Right forelimb (tissue), 1 donor: ENCODE measurements at places on chromosomes 6 and 20.
A peak's percentile ranks its signal among the peaks of the same experiment; 100 is the strongest.

DNA sequence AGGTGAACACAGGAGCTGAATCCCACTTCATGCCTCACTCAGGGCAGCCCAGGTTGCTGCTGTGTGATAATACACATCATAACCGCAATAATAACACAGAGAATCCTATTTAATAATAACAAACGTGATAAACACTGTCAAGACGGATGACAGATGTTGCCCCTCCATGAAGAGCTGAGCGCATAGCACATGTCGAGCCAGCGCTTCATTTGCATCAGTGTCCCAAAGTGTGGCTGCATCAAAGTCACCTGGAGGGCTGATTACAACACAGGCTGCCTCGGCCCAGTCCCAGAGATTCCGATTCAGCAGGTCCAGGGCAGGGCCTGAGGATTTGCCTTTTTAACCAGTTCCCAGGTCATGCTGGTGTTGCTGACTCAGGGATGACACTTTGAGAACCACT lies 198.5 kb downstream of the QKI start:
- no peak for DNase-seq

GRCh38 chr6:45724511-45724910 lies 291.1 kb downstream of the CLIC5 start:
- DNase-seq, result peak; percentile 55

DNA sequence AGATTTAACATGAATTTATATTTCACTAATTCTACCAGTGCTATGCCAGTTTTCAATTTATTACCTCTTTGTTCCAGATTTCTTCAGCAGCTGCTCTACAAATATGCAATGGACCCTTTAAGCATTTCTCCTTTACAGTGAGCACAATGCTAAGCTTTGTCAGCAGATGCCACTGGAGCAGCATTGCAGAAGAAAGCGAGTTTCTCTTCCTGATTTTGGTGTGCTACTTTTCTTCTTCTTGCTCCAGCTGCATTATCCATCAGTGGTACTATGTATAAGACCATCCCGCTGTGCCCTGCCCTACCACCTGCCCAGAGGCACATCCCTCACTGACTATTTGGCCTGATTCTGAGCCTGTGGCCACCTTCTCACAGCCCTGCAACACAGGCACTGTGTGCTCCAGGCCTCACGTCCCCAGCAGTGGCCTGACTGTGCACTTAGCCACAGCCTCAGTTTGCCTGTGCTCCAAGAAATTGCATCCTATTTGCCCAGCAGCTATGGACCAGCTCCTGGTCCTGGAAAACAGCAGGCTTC lies 84.1 kb downstream of the TNFAIP3 start:
- DNase-seq, result no peak

DNA sequence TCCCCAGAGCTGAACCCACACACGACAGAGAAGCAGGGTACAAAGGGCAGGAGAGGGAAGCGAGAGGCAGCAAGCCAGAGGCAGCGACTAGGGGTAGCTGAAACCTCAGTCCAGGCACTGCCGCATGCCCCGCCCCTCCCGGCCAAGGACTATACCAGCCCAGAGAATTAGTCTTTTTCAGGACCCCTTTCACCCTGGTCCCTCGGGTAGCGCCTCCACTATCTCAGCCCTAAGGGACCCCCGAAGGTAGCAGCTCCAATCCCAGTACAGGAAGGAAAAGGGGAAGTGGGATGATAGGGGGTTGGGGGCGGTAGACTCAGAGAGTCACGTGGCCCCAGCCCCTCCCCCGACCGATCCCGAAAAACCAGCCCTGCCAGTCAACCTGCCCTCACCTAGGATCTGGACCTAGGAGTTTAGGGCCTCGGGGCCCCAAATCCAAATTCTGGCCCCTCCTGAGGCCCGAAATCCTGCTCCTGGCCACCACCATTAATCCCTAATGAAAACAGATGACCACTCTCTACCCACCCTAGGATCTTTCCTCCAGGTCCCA lies 1.3 kb downstream of the RGL2 start:
- no peak for DNase-seq

DNA sequence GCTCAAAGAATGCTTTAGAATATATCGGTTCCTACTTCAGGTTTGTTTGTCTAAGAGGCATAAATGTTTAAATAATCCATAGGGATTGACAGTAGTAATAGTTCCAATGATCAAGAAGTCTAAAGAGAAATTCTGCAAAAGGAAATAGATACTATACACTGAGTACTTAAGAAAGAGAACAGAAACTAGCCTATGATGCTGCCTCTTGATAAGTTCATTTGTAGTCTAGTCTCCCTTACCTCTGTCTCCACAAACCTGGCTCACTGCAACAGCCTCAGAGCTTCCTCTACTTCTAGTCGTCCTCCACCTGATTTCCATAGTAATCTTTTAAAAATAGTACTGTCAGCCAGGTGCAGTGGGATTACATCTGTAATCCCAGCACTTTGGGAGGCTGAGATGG lies 511.8 kb downstream of the LMBRD1 start:
- no peak for DNase-seq

DNA sequence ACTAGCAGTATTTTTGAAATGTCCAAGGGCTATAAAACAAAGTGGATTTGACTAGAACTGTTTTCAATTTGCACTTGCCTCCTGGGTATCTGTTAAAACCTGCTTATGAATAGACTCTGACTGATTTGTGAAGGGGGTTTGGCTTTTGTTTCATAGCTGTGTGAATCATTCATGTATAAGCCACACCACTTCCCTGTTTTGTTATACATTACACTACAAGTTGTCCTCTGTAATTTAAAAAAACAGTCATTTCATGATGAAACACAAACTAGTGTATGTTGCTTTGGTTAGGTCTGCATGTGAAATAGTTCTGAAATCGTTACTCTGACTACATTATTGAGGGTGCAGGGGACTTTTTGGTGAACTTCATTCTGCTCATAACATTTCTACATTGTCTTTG lies 121.7 kb downstream of the NKAIN2 start:
- DNase-seq, result no peak

DNA sequence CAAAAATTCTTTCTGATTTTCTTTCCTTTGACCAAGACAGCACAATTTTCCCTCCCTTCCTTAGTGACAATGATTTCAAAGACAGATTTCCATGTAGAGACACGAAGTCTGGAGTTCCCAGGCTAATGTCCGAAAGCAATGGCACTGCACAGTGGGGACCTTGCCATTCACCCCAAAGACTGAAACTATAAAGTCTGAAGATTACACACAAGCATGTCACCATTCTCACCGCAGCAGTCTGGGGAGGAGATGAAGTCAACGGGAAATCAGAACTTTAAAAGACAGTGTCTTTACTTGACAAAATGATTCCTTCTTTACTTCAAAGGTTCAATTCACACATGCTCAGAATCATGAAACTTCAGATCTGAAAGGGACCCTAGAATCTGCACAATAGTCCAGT lies 8.3 kb downstream of the B4GALT5 start:
- DNase-seq, result no peak

GRCh38 chr6:73534628-73535027 lies 13.8 kb upstream of the EEF1A1 start:
- DNase-seq, result no peak

- DNase-seq, result no peak
Observed at GRCh38 chr6:32132110-32132509, 2.0 kb upstream of the FKBPL start.

DNA sequence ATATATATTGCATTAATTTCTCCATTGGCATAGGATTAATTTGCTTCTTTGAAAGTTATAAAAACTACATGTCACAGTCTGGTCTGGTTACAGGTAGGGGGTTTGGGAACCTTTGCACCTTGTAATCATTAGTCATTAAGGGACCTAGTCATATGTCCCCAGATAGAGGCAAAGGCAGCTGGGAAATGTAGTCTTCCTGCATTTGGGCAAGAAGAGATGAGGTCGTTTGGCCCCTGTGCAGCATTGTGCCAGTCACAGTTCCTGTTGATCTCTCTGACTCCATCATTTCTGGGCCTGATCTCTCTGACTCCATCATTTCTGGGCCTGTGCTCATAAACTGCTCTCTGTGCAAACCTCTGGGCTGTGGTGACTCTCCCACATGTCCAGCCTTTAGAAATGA lies 73.2 kb downstream of the BCKDHB start:
- DNase-seq, result no peak

- no peak for DNase-seq
Observed at GRCh38 chr6:119612911-119613381, 263.4 kb upstream of the MAN1A1 start.

GRCh38 chr20:2065099-2065498 lies 36.5 kb upstream of the STK35 start:
- no peak for DNase-seq

DNA sequence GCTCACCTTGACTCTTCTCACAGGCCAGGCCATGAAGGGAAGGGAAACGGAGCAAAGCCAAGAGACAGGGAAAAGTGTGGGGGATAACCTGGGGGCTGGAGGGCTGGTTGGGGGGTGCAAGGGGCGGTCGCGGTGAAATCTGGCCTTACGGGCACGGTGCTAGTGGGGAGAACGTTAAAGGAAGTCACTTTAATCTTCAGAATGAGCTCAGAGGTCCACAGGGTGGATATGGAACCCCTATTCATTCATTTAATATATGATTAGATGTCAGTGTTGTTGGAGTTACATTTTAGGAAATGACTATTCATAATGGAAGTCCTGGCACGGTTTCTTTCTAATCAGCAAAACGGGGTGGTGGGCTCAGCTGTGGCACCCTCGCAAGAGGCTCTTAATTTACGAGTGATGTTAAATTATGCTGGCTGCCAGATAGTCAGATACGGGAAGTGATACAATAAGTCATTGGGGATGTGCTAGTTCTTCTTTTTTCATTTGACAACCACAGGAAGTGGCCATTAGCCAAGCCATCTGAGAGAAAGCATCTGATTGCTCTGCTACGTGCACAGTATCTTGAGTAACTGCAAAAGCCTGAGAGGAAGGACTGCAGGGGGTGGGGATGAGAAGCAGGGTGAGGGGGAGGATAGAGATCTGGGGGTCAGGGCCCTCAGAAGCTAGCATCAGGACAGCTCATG lies 253.0 kb downstream of the QKI start:
- no peak for DNase-seq

- no peak for DNase-seq
Observed at GRCh38 chr6:167697316-167697715, 129.4 kb upstream of the AFDN start.

DNA sequence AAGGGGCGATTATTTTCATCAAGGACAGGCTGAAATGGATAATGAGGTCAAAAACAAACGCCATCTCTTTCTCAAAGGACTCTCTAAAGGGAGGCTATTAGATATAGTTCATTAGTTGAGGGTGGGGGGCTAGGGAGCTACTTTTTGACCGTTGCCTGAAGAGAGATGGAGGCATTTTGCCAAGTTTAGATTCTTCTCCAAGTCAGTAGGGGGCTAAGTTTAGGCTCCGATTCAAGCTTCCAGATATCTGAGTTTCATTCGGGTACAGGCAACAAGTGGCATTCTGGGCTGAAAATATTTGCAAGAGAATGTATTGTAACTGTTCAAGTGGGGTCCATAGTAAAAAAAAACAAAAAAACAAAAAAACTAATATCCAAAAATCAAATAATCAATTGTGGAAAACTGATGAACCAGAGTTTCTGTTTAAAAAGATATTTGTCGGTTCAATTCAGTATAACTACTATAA lies 43.4 kb upstream of the PIM1 start:
- DNase-seq, result no peak

DNA sequence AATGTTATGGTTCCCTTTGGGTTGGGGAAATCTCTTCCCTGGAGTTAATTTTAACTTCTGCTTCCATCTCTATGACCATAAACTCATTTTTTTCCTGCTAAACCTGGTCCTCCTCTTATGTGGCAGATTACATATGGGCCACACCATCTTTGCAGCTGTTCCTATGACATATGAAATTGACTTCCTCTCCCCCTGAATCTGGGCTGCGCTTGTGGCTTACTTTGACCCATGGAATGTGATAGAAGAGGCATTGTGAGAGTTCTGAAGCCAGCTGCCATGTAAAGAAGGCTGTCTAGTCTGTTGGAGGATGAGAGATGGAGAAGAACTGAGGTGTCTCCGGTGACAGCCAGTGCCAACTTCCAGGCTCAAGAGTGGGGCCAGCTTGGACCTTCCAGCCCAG lies 100.1 kb downstream of the CDC5L start:
- no peak for DNase-seq

DNA sequence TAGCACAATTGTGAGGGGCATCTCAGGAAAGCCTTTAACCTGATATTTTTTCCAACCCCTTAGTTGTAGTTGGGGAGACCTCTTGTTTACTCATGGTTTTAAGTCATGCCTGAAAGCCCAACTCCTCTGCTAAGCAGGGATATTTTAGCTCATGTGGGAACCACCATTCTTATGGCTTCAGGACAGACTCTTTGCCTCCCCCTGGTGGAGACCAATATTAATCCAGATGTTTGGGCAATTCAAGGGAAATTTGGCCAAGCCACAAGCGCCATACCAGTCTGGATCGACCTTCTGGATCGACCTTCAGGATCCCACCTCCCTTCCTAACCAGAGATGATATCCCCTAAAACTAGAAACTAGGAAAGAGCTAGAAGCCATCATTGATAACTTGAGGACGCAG lies 211.2 kb downstream of the C6orf118 start:
- DNase-seq, result no peak

DNA sequence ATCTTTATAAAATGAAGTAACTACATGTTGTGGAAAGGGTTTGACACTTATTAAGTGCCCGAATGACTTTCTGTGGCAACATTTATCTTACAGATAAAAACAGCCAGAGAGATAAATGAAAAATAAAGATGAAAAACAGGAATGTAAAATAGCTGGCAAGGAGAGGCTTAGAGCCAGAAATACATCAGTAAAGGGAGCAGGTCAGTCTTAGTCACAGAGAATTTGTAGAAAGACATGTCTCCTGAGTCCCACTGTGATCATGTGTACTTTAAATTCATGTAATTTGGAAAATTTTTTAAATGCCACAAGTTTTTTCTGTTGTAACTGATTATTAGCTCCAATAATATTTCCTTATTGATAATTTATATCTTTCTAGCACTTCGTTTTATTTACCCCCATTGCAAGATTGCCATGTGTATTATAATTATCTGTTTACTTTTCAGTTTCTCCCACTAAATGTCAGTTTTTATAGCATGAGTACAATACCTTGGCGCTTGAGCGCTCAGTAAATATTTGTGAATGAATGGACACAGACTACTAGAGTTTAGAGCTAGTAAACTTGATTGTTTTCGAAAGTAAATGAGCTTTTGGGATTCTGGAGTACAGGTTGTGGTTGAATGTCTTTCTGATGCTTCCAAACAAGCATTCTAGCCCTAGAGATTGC lies 15.2 kb downstream of the TAB2 start:
- no peak for DNase-seq

DNA sequence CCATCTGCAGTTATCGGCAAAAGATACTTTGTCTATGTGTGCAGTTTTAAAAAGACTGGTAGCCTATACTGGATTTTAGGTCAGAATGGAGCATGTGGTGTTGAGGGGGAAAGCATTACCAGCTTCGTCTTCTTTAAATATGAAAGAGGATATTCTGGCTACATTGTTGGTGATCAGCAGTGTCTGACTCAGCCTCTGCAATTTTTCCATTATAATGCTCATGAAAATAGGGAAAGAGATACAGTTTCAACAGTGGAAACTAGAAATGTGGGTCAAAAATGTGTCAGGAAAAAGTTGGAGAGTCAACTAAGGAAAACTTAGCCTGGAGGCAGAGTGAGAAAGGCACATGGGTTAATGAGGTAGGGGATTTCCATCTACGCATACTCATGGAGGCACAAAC lies 45.2 kb downstream of the HDGFL1 start:
- DNase-seq, result no peak

GRCh38 chr6:12576389-12576788 lies 140.2 kb upstream of the PHACTR1 start:
- DNase-seq, result no peak

- no peak for DNase-seq
Observed at GRCh38 chr6:128039543-128039942, 138.7 kb upstream of the THEMIS start.
